ENCODE measurements at places on chromosomes 2 and 18.

DNA sequence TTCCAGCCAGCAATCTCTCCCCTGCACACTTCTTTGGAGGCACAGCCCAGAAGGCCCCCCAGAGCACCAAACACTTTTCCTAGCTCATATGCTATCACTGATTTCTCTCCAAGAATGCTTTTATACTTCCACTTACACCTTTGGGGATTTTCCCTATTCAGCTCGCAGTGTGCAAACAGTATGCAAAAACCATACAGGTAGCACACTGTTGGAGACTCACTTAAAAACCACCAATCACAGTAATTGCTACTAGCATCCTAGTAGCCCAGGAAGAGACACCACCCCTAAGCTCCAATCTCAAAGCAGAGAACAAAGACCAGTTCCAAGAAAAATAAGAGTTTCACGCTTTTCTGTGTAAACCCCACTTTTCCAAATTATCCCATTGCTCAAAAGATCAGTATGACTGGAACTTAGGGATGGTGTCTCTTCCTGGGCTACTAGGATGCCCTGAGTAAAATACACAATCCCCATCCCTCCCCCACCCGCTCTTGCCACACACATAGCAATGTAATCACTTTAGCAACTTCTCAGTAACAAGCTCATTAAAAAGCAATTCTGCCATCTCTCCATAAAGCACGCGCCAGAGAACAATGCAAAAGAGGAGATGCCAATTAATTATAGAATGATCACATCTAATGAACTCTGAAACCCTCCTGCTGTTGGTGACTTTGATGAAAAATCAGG, 43.0 kb downstream of the KLF7 start:
- DNase-seq, result no peak

GRCh38 chr2:61878761-61879160, 9.7 kb downstream of the CCT4 start:
- DNase-seq, result no peak

GRCh38 chr18:49794743-49795142, 18.6 kb downstream of the ACAA2 start:
- no peak for DNase-seq

DNA sequence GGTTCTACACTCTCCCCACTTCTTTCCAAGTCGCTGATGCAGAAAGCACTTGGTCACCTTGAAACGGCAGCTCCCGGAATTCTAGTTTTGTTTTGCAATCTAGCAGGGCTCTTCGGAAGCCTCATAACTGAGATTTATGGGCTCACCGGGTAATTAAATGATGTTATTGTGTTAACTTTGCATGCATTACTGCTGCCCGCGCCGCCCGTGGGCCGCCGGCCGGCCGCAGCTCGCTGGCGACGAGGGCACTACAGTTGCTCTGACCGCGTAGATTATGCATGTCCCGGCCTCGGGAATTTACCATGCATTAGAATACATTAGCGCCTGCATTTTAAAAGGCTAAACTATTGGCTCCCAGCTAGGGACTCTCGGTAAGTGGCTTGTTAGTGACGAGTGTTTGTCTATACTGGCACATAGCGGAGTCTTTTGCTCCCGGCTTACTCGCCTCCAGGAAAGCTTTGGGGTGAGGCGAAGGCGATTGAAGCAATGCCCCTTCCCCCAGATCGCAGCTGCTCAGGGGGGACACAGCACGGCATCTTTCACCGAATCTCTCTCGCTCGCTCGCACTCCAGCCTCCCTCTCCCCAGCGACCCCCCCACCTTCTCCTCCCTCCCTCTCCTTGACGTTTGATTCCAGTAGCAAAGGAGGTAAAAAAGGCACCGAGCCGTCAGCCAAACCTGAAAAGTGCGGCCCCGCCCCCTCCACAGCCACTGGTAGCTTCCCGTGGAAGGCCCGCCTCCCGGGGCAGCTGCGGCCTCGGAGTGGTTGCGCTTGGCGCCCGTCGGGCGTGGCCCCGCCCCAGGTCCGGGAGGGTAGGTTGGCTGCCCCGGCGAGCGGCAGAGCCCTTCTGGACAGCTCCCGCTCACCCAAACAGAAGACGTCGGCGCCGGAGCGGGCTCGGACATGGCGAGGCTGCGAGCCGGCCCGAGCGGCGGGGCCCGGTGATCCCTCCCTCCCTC, at the start of gene ONECUT2:
TSS of gene ONECUT2 (plus strand) at position 839 of the 959 bp plus-strand sequence. CDS start 343 bp downstream, outside the sequence.
- DNase-seq, result peak; percentile 17

DNA sequence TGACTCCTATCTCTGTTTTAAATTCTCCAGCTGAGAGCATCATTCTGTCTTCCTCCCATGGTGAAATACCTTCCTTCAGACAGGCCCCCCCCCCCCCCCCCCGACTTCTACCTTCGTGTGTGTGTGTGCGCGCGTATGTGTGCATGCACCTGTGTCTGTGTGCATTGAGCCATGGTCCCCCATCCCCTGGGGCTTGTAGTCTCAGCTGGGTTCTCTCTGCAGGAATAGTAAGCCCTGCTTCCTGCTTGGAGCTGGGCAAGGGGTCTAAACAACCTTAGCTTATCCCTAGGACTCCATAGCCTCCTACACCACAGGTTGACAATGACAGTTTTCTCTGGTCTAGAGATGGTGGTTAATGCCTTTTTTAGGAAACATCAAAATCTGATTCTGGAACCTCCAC, 427.5 kb upstream of the KLHL29 start:
- no peak for DNase-seq

GRCh38 chr2:8893978-8894820, 56.8 kb upstream of the KIDINS220 start:
- DNase-seq, result no peak

- DNase-seq, result no peak
Observed at GRCh38 chr2:228624733-228625132, 443.2 kb upstream of the SPHKAP start.

DNA sequence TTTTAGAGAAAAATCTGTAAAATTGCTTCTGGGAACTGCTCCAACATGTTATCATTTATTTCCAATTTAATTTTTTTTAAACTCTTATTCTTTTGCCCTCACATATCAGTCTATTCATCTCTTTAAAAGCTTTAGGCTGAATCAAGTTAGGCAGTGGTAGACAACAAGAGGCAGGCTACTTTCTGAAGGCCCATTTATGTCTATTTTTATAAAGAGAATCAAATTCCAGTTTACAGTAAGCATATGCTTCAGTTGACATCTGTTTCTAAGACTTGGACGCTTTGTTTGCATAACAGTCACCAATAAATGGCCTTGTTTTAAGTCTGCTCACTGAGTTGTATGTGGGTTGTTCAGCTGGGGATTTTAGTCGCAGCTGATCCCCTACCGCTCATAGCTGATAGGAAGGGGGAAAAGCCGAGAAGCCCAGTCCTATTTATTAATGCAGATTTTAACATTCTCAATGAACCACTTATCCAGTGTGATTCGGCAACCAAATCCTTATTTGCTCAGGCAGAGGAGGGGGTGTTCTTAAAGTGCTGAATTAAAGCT, 260.4 kb upstream of the SIX3 start:
- no peak for DNase-seq

DNA sequence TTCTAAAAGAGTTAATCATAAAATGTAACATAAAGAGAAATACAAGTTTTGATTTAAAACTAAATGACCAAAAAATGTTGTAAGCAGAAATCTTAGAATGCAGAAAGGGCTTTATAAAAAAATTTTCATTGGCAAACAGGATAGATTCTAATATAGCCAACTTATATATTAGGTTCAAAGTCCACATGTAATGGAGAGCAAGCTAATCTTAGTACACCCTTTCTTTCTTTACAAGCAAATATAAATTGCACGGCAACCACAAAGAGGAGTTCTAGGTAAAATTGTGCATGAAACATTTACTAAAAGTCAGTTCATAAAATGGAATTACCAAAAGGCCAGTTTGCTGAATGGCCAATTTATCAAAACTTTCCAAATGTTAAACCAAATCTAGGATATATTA, 130.6 kb downstream of the NOL4 start:
- DNase-seq, result no peak

DNA sequence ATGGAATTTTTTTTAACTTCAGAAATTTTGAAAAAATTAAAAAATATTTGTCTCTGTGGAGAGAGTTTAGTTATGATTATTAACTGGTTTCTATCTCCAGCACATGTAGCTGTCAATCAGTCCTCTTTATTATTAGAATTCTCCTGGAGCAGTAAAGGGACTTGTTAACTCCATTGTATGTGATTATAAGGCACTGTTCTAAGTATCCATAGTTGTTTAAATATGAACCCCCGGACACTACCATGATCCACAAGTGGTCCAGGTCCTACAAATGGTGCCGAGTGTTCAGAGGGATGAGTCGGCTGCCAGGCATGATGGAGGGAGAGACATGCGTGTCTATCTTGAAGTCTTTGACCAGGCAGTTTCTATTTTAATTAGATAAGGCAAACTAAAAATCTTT, 492 bp downstream of the CHRNA1 start:
- no peak for DNase-seq

- DNase-seq, result no peak
Observed at GRCh38 chr2:143466391-143466790, 337.2 kb downstream of the ARHGAP15 start.

- no peak for DNase-seq
Observed at GRCh38 chr2:14743861-14744260, 111.3 kb downstream of the LRATD1 start.

DNA sequence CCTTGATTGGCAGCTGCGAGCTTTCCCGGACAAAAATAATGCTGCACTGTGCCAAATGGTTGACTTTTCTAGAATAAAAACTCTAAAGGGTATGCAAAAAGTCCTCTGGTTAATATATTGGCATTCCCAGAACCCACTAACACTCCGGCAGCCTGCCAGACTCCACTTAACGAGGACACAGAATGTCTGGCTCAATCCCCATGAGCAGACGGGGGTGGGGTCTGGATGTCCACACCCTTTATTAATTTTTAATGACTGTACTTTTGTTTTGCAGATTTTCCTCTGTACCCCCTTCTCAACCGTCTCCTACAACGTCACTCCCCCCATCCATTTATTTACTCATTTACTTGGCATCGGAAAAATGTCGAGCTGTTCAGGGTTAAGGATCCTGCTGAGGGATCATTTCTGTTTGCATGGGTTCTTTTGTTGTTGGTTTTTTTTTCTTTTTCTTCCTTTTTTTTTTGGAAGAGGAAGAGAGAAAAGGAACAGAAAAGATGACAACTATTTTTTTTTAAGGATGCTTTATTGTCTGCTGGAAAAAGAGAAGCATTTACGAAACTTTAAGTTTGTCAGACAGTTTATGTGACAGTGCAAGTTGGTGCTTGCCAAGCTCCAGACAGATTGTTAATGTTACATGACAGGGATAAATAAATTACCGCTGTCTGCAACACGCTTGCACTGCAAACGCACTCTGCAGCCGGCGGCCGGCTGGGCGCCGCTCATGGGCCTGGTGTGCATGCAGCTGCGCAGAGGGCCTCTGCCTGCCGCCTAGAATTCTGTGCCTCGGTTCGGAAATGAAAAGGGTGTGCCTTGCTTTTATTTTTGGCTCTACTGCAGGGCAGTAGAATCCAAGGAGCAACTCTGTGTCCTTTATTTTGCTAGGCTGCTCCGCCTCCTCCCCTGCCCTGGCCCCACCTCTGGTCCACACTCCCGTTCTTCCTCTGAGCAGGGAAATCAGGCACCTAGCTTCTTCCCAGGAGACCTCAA, 3.6 kb downstream of the LDLRAD4 start:
- DNase-seq, result no peak

GRCh38 chr2:28347596-28347995, 45.1 kb upstream of the FOSL2 start:
- DNase-seq, result no peak

- DNase-seq, result no peak
Observed at GRCh38 chr2:218585541-218585940, 16.9 kb downstream of the CNOT9 start.
